DMS79 treated with DMSO at 0.1 percent for 48 hours (cell line): ENCODE measurements at places on chromosomes 3 and 15.

DNA sequence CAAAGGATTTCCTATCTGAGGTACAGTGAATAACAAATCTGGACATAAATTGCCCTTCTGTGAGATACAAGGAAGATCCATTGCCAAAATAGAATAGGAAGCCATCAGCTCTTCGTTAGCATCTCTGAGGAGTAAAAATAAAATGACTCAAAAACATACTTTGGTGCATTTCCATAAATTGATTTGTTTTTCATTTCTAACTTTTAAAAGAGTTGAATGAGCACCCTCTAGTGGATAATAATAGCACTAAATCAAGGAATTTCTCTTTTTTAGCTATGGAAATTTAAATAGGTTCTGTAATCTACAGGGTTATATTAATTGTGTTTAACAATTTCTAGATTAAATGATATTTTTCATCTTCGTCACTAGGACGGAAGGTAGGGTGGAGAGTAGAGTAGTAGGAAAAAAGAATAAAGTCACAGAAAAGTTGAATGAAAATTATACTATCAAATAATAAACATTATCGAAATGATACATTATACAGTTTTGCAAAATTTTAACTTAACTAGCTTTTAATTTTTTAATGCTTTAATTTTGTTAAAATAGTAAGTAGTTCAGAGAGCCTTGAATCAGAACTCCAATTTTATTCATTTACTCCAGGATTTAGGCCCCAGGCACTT, 6.4 kb downstream of the NSUN3 start:
- DNase-seq: peak; percentile 56

- DNase-seq: no peak
These were observed 3.1 kb downstream of the CCDC9B start for GRCh38 chr15:40337597-40337996.

- no peak for DNase-seq
These were observed 53.4 kb downstream of the ITPR1 start for GRCh38 chr3:4546346-4547178.

GRCh38 chr3:62678841-62679240, 196.4 kb downstream of the CADPS start:
- DNase-seq: no peak

DNA sequence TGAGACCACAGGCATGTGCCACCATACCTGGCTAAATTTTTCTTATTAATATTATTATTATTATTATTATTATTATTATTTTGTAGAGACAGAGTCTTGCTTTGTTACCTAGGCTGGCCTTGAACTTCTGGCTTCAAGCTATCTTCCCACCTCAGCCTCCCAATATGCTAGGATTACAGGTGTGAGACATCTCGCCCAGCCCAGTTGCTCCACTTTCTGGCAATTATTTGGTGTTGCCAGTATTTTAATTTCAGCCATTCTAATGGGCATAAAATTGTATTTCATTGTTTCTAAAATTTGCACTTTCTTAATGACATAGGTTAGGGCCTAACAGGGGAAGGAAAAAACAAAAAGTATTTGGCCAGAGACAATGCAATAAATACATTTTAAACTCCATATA, 1217.6 kb upstream of the ALCAM start:
- DNase-seq: no peak

DNA sequence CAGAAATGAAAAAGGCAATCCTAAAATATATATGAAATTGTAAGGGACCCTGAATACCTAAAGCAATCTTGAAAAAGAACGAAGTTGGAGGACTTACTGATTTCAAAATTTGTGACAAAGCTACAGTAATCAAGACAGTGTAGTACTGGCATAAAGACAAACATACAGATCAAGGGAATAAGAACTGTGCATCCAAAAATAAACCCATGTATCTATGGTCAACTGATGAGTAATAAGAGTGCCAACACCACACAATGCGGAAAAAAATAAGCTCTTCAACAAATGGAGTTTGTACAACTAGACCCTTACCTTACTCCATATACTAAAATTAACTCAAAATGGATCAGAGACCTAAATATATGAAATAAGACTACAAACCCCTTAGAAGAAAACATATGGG, 29.6 kb downstream of the GSK3B start:
- DNase-seq: no peak

- DNase-seq: no peak
These were observed 1.5 kb downstream of the RBM15B start for GRCh38 chr3:51392355-51393133.

DNA sequence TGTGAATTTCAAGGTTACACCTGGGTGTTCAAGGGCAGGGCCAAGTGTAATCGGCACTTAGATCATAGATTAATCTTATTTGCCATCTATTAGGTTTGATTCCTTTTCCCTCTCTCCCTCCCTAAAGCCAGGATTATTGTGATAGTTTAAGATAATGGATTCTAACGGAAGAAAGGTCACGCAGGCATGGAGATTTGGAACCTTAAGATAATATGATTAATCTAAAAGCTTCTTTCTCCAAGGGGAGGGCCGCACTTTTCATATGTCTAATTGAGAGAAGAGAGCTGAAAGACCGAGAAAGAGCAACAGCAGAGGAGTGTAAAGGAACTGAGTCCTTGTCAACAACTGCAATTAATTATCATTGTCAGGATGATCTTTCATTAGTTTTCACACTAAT, 858.8 kb upstream of the NR2F2 start:
- DNase-seq: no peak
